T-helper 9 cell (primary cell): ENCODE measurements at places on chromosomes 11 and 22.

GRCh38 chr11:108914211-108914610 is 249.3 kb downstream of the DDX10 start:
- no peak for DNase-seq

DNA sequence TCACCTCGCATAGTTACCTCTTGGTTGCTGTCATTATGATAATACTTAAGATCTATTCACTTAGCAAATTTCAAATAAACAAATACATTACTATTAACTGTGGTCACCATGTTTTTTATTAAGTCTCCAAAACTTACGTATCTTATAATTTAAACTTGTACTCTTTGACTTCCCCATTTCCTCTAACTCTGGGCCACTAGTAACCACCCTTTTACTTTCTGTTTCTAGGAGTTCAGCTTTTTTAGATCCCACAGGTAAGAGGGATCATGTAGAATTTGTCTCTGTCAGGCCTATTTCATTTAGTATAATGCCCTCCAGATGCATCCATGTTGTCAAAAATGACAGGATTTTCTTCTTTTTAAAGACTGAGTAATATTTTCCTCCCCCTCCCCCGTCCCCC is 212.4 kb upstream of the C11orf87 start:
- no peak for DNase-seq

- no peak for DNase-seq
Observed at GRCh38 chr11:119673759-119674336, 55.2 kb downstream of the NECTIN1 start.

DNA sequence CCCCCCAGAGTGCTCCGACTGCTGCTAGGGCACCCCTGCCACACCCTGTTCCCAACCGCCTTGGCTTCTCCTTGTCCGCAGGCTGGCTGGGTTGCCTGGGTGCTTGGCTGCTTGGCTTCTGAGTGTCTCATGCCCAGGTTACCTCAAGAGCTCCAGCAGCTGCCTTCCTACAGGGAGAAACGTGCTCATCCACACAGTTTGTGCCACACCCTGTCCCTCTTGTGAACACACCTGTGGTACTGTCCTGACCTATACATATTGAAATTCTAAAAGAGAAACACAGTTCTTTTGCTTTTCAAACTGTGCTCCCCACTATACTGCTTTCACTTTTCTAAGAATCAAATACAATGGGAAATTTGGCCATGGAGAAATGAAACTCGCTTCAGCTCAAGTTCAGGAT is 191.4 kb downstream of the DBX1 start:
- no peak for DNase-seq

DNA sequence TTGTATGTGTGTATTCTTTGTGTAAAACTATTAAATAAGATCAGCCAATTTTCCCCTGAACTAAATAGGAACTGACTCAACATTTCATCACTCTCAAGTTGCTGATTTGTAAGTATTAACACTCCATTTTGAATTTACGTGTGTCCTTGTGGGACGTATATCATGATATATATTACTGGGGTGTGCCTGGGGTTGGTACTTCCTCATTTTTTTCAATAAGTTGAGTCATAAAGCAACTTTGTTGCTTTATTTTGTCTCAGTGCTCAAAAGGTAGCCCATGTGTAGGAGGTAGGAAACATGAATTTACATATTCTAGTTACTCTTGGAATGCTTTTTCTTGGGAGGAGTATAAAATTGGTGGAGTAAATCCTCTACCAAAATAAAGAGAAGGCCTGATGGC is 193.9 kb upstream of the RAG2 start:
- DNase-seq = no peak

GRCh38 chr11:61580271-61580888 is 496 bp downstream of the SYT7 start:
- no peak for DNase-seq

- DNase-seq = no peak
Observed at GRCh38 chr22:43094085-43094484, 4.9 kb upstream of the TTLL1 start.
